ENCODE measurements at places on chromosomes 2 and 18.
A peak's percentile ranks its signal among the peaks of the same experiment; 100 is the strongest.

GRCh38 chr2:212777020-212777491 is 238.5 kb upstream of the ERBB4 start:
- DNase-seq = peak; percentile 64

- DNase-seq = no peak
These were observed 57.2 kb downstream of the LBH start for GRCh38 chr2:30288561-30288960.

- no peak for DNase-seq
These were observed 17.0 kb downstream of the BABAM2 start for GRCh38 chr2:27907547-27907946.

GRCh38 chr2:231296401-231296974 is 98.1 kb downstream of the ARMC9 start:
- DNase-seq = no peak

GRCh38 chr2:48339451-48339850 is 190.5 kb upstream of the STON1 start:
- DNase-seq = no peak

DNA sequence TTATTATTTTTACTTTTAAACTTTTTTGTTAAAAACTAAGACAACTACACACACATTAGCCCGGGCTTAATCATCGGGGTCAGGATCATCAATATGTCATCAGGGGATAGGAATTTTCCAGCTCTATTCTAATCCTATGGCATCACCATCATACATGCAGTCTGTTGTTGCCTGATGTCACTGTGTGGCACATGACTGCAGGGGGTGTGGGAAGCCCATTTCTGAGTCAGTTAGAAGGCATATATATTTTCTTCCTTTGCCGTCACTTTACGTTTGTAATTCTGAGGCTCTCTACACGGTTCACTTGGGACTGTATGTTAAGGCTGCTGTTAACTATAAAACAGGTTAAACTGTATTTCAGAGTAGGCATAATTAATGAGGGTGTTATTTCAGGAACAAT is 144.4 kb upstream of the ITGA6 start:
- no peak for DNase-seq

- no peak for DNase-seq
These were observed 18.7 kb downstream of the HNRNPA3 start for GRCh38 chr2:177231270-177231669.

- no peak for DNase-seq
These were observed 44.7 kb upstream of the VPS54 start for GRCh38 chr2:64063924-64064331.

DNA sequence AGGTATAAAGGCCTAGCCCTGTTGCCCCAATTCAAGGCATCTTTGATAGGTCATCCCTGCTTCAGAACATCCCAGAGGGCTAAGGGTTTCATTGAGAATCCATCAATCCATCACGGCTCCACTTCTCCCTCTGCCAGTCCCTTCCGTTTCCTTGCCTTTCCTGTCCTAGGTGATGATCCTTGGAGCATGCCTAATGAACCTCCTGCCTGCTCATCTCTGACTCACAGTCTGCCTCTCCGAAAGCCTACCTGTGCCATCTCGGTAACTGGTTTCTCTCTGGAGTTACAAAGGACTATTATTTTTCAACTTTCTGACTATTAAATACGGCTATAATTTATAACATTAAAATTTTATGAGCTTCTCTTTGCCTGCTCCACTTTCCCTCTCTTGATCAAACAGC is 36.7 kb upstream of the OSBPL6 start:
- DNase-seq = no peak

DNA sequence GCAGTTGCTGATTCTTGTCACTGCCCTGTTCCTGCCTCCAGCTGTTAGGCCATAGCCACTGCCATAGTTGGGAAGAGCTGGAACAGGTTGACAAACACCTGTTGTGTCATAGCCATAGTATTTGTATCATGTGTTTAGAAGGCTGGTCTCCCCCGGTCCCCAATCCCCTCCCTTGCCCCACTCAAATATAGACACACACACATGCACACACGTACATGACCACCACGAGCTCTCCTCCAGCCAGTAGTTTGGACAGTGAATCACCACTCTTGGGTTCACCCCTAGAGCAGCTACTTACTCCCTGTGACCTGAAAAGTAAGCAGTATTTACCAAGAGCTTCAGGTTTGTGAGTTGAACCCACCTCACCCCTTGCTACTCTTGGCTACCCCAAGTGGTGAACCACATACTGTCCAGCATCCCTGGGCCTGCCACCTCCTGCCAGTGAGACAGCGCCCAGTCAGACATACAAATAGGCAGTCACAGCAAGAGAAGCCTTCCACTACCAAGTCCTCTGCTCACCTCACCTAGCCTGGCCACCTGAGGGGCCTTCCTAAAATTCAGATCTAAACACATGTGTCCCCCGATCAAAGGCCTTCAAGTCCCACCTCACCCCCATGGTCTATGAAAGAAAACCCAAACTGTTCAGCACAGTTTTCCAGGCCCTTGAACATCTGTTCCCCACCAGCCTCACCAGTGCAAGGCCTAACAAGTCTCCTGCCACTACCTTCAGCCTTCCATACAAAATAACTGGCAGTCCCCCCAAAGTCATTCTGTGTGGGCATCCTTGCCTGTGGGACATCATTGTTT is 7.1 kb downstream of the PCBP1 start:
- DNase-seq = no peak

DNA sequence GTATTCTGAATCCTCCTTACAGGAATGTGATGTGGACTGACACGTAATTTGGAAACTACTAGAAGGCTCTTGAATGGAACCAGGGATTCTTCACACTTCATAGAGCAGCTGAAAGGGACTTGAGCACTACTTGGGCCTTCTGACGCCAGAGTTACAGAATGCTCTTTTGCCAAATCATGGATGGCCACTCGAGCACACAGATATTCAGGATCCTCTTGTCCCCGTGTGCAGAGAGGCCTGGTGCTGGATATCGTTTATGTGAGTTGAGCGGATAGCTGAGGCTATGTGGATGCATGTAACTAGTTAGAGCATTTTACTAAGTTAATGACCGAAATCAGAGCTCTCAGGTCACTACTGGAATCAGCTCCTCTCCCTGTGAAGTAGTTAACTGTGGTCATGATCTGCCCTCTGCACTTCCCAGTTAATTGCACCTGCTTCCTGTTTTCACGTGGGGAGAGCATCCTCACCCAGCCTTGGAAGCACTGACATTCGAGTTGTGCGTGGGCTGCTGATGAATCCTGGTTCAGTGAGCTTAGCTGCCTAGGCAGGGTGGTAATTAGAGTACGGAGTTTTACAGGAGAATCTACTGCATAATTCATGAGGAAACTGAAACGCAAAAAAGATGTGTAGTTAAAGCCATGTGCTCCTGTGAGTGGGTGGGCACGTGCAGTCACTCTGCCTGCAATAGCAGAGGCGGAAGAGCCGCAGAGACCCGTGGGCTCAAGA is 5.2 kb upstream of the TPO start:
- DNase-seq = no peak

DNA sequence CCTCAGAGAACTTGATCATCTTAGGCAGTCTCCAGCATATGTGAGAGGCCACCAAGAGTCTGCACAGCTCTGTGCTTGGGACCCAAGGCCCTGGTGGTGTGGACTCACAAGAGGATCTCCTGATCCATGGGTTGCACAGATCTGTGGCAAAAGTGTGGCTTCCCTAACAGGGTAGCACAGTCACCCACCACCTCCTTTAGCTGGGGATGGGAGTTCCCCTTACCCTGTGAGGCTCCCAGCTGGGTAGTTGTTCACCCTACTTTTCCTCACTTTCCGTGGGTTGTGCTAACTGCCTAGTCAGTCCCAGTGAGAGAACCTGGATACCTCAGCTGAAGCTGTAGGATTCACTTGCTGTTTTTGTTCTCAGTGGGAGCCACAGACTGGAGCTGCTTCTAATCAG is 123.7 kb downstream of the FTCDNL1 start:
- DNase-seq = no peak

DNA sequence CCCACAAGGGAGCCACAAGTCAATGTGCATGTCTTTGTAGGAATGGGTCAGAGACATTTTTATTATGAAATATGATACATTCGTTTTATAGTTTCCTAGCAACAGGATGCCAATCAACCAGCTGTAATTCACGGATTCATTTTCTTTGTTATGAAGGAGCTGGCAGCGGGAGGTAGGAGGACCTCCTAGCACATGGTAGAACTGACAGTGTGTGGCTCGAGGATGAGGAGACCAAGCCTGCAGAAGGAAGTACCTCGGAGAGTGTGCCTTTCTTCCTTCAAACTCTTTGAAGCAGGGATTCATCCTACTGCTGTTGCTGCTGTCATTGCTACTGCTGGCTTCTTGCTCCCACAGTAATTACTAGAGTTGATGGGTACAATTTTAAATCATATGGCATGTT is 504.8 kb upstream of the KLHL29 start:
- DNase-seq = no peak

- no peak for DNase-seq
These were observed 69.2 kb upstream of the EDAR start for GRCh38 chr2:109058191-109058632.

DNA sequence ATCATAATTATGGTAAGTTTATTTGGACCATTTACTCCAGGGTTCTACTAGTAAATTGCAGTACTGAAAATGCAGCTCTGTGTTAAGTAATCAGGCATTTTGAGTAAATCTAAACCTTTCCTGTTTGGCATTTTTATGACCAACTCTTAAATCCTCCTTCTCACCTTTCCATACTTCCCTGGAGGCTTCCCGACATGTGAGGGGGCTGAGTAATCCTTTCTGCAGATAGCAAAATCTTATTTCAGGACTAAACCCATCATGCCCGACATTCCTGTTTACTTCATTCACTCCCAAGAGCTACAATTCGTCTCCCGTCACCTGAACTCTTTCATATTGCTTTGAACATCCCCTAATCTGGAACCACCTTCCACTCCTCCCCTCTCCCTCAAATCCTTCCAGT is 296.6 kb downstream of the IKZF2 start:
- DNase-seq = no peak

- DNase-seq = no peak
These were observed 52.1 kb downstream of the POLE4 start for GRCh38 chr2:75010571-75010970.

DNA sequence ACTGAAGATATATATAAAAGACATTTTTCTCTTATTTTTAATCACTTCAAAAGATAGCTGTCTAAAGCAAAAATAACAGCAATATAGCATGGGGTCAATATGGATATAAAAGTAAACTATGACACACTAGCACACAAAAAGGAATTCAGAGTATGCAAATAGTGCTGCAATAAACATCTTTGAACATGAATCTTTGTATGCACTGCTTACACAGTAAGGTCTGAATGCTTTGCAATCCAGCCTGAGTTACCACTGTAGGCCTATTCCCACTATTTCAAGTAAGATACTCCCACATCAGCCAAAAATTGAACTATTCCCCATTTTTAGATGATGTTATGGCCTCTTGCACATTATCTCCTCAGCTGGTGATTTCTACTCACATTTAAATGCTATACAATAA is 27.4 kb upstream of the ERCC3 start:
- DNase-seq = no peak

DNA sequence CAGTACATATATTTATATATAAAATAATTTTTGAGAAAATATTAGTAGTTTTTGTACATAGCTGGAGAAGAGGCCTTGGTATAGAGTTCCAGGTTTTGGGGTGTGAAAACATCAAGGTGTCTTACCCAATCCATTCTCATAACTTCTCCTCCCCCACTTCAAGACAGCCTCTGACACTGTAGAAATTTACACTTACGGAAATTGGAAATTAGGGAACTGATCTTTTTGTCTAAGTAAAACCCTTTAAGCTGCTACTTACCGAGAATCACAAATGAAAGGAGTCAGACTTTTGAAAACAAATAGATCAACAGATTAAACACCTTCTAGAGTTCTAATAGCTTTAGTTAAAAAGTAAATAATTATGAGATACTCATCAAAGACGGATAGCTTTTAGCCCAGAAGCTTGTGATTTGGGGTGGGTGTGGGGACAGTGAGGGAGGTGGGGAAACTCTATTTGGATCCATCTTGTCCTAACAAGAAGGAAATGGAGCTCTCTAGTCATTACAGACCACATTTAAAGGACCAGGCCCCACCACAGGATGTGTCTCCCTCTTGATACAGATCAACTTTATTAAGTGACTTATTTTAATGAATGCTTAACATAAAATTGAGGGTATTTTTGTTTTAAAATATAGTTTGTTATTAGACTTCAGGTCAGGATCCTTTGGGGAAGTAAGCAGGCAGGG is 11.1 kb upstream of the FBXO11 start:
- no peak for DNase-seq

DNA sequence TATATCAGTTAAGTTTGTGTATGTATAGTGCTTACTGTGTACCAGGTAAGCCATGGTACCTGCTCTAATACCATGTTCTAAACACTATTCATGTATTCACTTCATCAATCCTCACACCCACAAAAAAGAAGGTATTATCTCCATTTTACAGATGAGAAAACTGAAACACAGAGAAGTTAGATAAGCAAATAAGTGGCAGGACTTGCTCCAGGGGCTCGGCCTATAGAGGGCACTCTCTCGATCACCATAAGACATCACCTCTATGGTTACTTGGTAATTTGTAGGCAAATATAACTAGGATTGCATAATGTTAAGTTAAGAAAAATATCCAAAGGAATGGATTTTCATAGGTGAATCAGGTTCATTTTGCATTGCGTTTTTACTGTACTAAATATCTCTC is 118.1 kb upstream of the FN1 start:
- DNase-seq = no peak

- DNase-seq = peak; percentile 30
These were observed 82.7 kb downstream of the MREG start for GRCh38 chr2:215930505-215931253.

GRCh38 chr2:39506215-39506614 is 69.1 kb upstream of the MAP4K3 start:
- no peak for DNase-seq

GRCh38 chr2:216475767-216476166 is 22.9 kb upstream of the RPL37A start:
- DNase-seq = no peak

DNA sequence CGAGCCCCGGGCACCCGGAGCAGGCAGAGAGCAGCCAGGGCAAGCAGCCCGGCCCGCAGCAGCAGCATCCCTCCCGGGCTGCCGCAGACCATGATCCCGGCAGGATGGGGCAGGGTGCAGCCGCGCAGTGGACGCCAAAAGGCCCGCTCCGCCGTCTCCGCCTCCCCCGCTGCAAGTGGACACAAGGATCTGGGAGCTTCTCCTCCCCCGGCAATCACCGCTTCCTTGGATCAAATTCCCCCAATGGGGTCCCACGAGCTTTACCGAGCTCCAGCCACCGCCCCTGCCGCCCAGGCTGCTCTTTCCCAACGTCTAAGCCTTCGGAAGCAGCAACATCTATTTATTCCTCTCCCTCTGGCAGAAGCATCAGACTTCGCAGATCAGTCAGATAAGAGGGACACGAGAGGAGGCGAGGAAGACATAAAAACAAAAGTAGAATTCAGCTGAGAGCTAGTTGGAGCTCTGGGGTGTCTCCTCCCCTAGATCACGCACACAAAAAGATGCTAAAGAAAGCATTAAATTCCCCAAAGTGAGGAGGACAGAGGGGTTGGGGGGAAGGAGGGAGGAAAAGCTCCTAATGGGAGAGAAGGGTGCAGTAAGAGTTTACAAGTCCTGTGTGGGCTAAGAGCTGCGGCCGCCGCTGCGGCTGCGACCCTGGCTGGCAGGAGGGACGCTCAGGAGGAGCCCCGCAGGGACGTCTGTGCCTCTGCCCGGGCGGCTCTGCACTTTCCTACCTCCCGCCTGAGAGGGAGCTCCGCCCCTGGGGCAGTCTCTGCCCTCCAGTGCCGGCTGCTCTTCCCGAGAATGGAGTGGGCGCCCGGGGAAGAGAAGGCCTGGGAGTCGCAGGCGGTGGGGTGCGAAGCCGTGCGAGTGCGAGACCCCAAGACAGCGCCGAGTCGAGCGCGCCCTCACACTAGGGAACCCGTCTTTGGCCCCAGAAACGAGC is at the start of gene FRZB:
Gene FRZB, minus strand, starts transcription at position 177 of the 946 bp plus-strand sequence. Its CDS starts 85 bp downstream, at position 92.
- DNase-seq = no peak
